Stimulated activated naive CD4-positive, alpha-beta T cell (primary cell): ENCODE measurements at places on chromosomes 5 and 9.

GRCh38 chr5:134851307-134851923 is 5.6 kb downstream of the C5orf24 start:
- DNase-seq = no peak

- no peak for DNase-seq
These were observed 65.8 kb downstream of the MTX3 start for GRCh38 chr5:79924936-79925893.

DNA sequence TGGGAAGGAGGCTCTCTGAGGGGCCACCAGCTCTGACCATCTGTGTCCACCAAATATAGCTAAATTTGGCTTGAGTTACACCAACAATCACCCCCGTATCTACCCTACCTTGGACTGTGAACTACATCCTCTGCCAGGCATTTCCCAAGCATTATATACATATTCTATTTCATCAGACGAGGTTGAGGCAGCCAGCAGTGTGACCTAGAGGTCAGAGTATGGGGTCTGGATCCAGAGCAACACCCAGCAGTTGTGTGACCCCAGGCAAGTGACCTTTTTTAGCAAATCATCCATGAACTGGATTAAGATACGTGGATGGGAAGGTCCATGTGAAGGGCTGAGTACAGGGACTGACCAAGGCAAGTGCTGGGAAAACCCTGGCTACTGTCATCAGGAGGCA is 180.6 kb downstream of the HSPA4 start:
- no peak for DNase-seq

- DNase-seq = no peak
These were observed 1.9 kb downstream of the LMNB1 start for GRCh38 chr5:126778675-126779403.

GRCh38 chr9:89012294-89013042 is 21.2 kb downstream of the S1PR3 start:
- DNase-seq = no peak

DNA sequence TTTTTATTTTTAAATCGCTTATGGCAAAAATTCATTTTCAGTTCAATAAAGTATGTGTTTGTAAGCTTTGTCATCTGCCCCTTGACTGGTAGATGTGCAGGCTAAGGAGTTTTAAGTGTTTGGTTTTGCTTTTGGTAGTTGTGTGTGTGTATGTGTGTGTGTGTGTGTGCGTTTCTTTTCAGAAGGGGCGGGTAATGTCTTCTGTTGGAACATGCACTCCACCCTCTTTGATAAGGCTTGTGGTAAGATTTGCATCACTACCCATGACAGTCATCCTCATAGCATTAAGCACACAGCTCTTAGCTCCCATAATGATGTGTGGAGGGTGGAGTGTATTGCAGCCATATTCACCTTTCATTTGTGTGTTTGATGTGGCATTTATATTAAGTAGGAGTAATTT is 92.1 kb upstream of the FSD1L start:
- DNase-seq = peak; percentile 25

DNA sequence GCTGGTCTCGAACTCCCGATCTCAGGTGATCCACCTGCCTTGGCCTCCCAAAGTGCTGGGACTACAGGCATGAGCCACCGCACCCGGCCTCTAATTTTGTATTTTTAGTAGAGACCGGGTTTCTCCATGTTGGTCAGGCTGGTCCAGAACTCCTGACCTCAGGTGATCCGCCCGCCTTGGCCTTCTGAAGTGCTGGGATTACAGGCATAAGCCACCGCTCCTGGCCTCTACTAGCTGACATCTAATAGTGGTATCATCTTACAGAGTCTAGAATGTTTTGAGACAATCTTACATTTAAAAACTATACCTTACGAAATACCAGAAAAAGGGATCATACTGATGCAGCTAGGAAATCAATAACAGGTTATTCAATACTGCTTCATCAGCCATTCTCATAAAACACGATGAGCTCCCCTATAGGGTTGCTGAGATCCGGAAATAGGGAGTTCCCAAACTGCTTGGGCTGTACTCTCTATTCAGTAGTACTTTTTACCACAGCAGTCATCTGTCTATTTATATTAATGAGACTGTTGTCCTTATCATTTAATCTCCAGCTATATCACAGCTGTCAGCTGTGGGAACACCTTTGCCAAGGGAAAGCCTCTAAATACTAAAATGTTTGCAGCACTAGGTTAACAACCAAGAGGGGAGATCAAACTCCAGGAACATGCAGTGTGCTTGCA is 8.1 kb upstream of the UBE2D2 start:
- no peak for DNase-seq

GRCh38 chr5:132489871-132490483 is 596 bp downstream of the IRF1 start:
- DNase-seq = peak; percentile 57

DNA sequence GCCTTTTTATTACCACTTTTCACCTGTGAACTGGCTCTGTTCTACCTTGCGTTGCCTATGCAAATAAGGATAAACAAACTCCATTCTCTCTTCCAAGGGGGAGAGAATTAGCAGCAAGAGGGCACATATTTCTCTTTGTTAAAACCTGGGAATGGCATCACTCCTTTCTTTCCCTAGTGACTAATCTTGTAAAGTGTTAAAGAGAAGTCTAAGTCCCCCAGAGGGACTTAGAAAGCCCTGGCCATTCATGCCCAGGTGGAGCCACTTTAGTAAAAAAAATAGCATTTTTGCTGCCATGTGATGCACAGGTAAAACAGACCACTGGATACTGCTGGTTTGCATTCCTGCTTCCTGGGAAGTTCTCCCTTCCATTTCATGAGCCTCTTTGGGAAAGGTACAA is 148.4 kb downstream of the MAN2A1 start:
- no peak for DNase-seq

DNA sequence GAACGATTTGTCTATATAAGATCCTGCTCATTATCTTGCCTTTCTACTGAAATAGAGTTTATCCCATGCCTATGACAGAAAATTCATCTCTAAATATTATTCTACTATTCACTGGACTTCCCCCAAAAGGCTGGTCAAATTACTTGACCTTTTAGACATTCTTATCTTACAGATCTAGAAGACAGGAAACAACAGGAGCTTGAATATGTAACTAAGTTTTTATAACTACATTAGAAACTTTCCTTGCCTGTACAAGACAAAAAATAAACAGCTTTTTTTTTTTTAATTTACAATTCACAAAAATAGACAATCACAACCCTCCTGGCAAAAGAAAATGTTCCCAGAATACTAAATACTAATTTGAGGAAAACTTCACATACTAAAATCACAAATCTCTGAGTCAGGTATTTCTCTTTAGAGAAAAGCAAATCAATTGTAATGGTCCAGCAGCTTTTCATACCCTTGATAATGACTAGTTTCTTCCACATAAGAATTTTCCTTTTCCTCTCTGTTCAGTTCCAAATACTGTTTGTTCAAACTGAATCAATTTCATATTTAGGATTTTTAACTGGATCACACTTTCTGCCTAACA is 68.6 kb downstream of the MLLT3 start:
- no peak for DNase-seq

GRCh38 chr9:16282718-16283117 is 587.8 kb downstream of the BNC2 start:
- DNase-seq = no peak

DNA sequence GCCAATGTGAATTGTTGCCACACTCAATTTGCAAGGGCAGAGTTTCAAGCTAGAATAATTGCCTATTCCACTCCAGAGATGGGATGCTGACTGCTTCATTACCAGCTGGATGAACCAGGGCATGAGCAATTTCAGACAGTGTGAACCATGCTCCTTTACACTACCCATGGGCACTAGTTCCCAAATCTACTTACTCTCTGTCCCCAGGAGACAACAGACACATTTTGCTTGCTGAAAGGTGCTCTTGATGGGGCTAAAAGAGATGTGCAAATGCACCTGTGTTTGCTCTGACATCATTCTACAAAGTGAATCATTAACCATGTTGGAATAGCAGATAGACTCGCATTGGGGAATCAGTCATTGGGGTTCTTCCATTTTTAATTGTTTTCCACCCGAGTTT is 522.3 kb upstream of the NUDT12 start:
- no peak for DNase-seq

DNA sequence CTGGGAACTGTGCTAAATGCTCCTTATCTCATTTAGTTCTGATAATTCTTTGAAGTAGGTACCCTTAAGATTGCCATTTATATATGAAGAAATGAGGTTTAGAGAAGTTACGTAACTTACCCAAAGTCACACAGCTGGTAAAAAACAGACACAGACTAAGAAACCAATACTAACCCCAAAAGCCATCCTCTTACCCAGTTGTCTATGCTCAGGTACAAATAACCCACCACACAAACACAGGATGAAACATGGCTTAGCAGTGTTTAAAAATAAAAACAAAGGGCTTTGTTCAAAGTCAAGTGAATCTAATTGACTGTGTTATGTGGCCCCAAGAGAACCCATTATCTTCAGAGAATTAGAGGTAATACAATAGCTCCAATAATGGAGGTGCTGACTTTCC is 37.0 kb upstream of the IL7R start:
- DNase-seq = no peak

GRCh38 chr5:132193165-132193694 is 34.4 kb downstream of the P4HA2 start:
- DNase-seq = no peak

- DNase-seq = no peak
These were observed 364 bp downstream of the RPS6 start for GRCh38 chr9:19379697-19380046.

DNA sequence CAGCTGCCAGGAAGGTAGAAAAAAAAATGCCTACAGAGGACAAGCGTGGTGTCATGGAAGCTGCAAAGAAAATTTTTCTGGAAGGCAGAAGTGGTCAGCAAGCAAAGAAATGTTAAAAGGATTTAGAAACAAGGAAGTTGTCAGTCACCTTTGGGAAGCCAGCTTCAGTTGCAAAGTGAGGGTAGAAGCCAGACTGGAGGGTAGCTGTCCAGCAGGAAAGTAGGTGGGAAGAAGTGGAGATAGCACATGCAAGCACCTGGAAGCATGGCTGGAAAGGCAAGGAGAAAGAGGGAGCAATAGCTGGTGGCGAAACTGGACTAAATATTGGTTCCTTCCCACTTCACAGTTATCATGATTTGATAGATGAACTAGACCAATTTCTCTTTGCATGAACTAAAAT is 54.3 kb downstream of the ADRB2 start:
- DNase-seq = no peak

- no peak for DNase-seq
These were observed 162.5 kb upstream of the KIF2A start for GRCh38 chr5:62143268-62144229.

DNA sequence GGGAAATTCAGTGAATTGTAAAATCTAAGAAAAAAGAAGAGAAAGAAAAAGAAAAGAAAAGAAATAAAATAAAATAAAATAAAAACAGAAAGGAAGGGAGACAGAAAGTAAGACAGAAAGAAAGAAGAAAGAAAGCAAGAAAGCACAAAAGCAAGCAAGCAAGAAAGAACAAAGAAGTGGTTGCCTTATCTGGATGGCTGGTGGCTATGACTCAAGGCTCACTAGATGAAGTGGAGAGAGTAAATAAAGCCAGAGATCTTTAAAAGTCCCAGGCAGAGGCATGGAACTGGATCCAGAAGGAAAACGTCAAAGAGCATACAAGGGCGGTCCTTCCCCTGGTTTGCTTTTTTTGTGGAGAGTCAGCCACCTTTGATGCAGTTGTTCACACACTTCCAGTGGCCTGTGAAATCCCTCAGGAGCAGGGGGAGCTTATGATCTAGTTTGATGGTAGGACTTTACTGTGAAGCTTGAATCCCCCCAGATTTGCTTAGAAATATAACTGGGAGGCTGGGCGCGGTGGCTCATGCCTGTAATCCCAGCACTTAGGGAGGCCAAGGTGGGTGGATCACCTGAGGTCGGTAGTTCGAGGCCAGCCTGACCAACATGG is 176.7 kb upstream of the HMHB1 start:
- DNase-seq = no peak

- DNase-seq = no peak
These were observed 7.6 kb upstream of the UHRF2 start for GRCh38 chr9:6405371-6405770.

GRCh38 chr9:132369421-132369820 is 14.6 kb upstream of the SETX start:
- DNase-seq = no peak

DNA sequence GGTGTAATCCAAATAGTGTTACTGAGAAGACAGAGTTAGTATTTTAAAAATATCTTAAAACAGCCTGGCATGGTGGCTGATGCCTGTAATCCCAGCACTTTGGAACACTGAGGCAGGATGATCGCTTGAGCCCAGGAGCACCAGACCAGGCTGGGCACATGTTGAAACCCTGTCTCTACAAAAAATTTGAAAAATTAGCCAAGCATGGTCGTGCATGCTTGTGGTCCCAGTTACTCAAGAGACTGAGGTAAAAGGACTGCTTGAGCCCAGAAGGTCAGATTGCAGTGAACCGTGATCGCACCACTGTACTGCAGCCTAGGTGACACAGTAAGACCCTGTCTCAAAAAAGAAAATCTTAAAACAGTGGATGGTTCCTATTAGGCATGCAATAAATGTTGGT is 12.4 kb downstream of the IFNA1 start:
- no peak for DNase-seq

DNA sequence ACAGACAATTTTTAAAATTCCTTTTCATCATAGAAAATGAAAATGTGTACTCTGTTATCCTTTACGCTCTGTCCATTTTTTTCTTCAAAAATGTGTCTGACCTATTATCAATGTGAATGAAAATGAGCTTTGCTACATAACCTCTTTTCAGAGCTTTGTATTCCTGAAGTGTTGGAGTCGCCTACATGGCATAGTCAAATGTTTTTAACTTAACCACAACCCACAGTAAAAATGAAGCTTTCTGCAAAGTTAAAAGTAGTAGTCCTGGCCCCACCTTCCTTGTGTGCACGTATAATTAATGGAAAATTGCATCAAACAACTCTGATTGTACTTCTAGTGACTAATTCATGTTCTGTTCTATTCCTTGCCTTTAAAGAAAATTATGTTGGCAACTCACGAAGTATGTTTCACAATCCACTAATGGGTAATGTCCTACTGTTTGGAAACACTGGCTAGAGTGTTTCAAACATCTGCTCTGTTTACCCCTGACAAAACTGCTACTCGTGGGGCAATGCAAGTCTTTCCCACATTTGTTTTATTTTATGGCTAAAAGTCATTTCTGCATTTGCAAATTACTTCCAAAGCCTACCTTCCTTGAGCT is 18.6 kb upstream of the PSAT1 start:
- DNase-seq = no peak
